ENCODE measurements at places on chromosomes 5 and 9.
A peak's percentile ranks its signal among the peaks of the same experiment; 100 is the strongest.

GRCh38 chr9:93667006-93667405 is 90.6 kb downstream of the PHF2 start:
- no peak for DNase-seq

DNA sequence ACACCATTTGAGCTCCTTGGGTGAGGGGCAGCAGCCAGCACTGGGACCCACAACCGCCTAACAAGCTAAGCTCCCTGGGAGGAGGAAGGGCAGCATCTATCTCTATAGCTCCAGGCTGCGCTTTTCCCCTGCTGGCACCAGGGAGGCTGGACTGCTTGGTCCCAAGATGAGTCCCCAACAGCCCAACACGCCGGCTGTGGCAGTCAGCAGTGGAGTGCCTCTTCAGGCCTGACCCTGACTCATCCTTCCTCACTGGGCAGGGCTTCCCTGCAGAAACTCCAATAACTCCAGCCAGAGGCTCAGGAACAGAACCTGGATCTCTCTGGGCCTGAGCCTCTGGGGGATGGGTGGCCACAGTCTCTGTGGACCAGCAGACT is 113.7 kb upstream of the ADAMTS16 start:
- no peak for DNase-seq

- DNase-seq = no peak
These were observed 372.5 kb upstream of the KCNN2 start for GRCh38 chr5:113989278-113989912.

DNA sequence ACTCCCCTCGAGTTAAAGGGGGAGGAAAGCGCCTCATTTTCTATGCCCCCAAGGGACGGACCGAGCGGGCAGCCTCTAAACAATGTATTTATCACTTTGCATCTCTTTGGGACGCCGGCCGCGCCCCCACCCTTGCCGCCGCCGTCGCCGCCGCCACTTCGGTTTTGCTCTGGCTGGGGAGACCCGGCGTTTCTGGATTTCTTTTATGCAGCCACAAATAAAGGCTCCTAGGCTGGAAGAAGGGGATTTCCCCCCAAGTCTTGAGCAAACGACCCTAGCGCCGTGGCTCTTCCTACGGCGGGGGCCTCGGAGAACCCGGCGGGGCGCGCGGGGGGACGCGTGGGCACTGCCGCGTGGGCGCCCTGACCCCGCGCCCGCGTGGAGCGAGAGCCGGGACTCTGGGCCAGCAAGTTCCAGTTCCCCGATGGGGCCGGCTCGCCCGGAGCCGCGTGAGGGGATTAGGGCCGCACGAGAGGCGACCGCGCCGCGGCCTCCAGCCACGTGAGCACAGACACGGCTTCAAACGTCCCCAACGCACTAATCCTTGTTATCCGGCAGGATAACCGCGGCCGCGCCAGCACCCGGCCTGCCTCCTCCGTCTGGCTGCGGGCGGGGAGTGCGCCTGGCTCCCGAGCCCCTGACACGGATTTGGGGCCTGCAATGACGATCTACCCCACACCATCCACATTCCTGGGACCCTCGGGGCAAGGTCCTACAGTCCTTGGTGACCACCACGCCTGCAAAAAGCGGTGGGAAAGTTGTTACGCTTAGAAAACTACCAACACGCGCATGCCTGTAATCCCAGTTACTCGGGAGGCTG is 7.9 kb upstream of the NEUROG1 start:
- no peak for DNase-seq

DNA sequence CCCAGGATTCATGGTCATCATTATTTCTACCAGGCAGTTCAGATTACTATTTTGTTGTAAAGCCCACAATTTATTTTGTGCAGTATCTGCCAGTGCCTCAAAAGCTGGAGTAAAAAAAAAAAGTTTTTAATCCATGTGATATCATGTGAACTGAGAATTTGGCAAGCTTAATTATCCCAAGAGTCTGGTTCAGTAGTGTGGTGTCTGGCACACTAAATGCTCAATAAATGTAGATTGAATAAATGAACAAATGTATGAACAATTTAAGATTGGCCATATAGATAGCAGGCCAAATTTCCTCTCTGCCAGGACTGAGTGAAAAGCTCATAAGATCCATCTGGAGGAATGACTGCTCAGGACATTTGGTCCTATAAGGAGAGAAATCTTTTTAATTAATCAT is 533.0 kb downstream of the TLE1 start:
- no peak for DNase-seq

DNA sequence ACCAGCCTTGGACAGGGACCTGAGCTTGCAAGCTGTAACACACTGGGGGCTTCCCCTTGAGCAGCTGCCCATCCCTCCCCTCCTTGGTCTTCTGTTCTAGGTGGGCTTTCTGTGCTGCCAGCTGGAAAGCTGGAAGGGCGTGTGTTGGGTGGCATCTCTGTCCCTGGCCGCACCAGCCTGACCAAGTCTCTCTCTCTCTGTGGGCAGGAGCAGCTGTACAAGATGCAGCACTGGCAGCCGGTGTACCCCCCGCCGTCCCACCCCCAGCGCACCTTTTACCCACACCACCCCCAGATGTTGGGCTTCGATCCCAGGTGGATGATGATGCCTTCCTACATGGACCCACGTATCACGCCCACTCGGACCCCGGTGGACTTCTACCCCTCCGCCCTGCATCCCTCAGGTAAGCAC is 32.1 kb upstream of the POMT1 start:
- DNase-seq = no peak

DNA sequence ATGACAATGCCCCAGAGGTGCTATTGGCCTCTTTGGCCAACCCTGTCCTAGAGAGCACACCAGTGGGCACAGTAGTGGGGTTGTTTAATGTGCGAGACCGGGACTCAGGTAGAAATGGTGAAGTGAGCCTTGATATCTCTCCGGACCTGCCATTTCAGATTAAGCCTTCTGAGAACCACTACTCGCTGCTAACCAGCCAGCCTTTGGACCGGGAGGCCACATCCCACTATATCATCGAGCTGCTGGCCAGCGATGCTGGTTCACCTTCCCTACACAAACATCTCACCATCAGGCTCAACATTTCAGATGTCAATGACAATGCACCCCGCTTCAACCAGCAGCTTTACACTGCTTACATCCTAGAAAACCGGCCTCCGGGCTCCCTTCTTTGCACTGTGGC is 1.4 kb downstream of the PCDHGC5 start:
- no peak for DNase-seq

DNA sequence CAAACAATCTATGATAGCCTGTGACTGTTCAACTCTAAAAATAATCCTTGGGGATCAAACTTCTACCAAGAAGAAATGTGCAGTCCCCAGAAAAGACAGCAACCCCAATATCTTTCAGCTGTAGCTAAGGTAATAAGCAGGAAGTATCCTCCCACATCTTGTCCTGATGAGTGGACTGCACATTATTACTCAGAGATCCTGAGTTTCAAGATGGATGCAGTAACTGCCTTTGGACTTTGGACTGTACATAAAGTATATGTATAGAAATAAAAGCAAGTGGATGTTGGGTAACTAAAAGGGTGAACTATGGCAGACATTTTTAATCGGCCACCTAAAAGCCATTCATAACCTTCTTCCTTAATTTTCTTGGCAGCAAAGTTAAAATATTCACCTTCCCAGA is 45.1 kb downstream of the SMIM23 start:
- DNase-seq = no peak

DNA sequence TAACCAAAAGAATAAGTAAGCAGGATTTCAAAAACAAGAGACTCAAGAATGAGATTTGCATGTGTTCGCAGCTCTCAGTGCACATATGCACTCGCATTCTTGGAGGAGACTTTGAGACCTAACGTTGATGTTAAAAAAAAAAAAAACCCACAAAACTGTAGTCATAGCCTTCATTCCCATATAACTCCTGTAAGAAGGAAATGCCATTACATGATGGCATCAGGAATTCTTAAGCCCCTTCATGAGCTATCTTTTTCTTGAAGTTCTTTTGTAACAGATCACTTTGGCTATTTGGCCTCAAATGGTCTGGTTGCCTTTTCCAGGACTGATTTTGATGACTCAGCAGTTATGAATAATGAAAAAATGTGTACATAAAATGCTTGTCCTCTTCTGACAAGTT is 113.8 kb downstream of the ALDH1A1 start:
- no peak for DNase-seq

DNA sequence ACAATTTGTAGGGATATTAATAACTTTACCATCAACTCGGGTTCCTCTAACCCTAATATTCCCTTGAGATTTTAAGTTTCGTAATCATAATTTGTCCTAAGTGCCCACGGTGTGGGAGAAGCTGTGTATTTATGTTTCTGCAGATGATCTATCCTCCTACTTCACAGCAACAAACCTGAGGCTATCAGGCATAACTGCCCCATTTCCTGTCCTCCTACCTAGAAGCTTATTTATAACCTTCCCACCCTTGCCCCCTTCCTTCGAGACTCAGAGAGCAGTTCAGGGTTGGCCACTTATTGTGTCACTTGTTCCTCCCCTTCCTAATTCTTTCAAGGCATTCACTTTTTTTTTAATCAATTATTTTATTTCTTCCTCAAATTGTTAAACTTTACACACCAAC is 29.6 kb upstream of the LCP2 start:
- no peak for DNase-seq

- DNase-seq = no peak
These were observed 260.7 kb downstream of the SYK start for GRCh38 chr9:91062281-91062680.

- no peak for DNase-seq
These were observed 6.8 kb upstream of the SLC2A8 start for GRCh38 chr9:127390248-127390545.

GRCh38 chr5:34460496-34460895 is 195.6 kb upstream of the RAI14 start:
- DNase-seq = no peak

- DNase-seq = no peak
These were observed 130.9 kb upstream of the TMEM161B start for GRCh38 chr5:88399561-88399960.

DNA sequence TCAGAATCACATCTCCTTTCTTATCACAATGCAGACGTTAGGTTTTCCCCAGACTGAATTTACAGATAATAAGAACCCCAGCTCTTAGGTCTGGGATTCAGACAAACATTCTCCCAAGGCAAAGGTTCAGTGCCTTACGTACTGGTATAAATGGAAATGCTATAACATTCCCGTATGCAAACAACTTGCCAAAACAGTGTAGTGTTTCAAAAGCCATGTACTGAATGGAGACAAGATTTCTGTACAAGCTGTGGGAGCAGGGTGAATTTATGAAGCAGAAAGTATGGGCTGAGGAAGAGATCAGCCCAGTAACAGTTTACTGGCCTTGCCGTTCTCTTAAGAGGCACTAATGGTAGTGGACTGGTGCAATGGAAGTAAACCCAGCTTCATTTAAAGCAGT is 225.5 kb upstream of the ZNF462 start:
- no peak for DNase-seq

DNA sequence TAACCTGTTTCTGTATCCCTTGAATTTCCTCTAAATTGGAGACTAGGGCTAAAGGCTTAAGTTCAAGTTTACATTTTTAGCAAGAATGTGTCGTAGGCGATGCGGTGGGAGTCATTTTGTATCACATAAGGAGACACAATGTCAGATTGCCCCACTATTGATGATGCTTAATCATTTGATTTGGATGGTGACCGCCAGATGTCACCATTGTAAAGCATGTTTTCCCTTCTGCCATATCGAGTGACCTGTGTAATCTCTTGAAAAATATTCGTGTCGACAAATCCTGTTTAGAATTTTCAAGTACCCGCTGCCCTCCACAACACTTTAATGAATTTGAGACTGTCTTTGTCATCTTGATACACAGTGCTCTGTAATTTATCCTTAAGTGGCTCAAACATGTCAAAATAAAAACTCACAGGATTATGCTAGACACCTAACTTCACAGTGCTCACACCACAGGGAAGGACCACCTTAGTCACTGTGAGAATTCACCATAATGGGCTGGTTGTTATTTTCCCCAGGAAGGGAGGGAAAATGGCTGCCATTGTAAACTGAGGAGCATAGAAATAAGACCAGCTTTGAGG is 34.5 kb upstream of the SLC46A2 start:
- DNase-seq = no peak

DNA sequence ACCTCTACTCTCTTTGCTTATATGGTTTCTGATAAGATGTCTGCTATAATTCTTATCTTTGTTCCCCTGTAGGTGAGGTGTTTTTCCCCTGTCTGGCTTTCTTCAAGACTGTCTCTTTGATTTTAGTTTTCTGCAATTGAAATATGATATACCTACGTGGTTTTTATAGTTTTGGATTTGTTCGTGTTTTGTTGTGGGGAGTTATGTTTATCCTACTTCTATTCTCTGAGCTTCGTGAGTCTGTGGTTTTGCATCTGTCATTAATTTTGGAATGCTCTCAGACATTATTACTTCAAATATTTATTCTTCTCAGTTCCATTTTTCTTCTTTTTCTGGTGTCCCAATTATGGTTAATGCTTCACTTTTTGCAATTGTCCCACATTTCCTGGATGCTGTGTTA is 521.3 kb downstream of the KCTD16 start:
- DNase-seq = no peak

- no peak for DNase-seq
These were observed 12.4 kb upstream of the MEIKIN start for GRCh38 chr5:131957721-131958441.

DNA sequence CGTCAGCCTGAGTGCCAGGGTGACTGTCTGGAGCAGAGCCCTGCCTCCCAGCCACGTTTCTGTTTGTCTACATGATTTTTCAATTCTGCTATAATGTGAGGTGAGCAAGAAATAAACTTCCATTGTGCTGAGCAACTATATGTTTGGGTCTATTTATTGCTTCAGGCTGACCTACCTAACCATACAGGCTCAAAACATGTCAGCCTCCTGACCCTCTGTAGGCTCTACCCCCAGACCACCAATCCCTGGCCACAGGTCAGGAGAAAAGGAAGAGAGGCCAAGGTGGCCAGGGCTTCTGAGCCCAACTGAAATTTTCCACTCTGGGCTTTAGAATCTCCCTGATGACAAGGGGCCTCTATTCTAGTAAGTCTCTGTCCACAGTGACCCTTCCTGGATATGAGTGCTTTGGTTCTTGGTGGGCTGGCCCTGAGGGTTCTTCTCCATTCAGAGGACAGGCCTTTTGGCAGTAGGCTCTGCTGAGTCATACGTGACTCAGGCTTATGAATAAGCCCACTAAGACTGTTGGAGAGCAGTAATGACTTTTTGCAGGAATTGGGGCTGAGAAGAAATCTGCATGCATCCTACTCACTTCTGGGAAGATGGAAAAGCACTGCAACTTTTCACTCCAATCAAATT is 117.2 kb upstream of the TBCA start:
- no peak for DNase-seq

- DNase-seq = no peak
These were observed 137.9 kb downstream of the FAM114A2 start for GRCh38 chr5:153900703-153901395.

DNA sequence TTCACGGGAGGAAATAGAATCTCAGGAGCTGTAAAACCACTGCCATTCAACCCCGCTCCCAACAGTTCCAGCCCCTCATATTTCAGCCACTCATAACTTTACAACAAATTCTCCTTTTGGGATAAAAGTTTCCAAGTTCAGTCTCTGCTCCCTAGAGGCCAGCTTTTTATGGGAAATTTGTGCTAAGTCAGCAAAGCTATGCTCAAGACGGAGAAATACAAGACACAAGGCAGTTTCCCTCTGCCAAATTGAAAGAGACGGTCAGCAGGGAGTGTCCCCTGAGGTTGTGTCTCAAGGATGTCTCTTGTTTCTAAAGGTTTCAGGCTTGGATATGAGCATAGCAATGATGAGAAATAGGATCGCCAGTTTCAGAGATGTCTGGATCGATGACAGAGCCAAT is 608.6 kb downstream of the CCDC171 start:
- no peak for DNase-seq

GRCh38 chr5:39209924-39210323 is 9.4 kb downstream of the FYB1 start:
- peak; percentile 80 for DNase-seq

- no peak for DNase-seq
These were observed 116.0 kb downstream of the PSD2 start for GRCh38 chr5:139911425-139912120.

- no peak for DNase-seq
These were observed 805.0 kb upstream of the C9orf72 start for GRCh38 chr9:28378231-28378630.
